Mesenchymal stem cell (in vitro differentiated cells and primary cell): ENCODE measurements at places on chromosomes 2 and 18.

- H3K4me3 ChIP-seq, result no peak overlapping the region
- no peaks in the 10 kb centered on the region for H3K27me3 ChIP-seq
- H3K27ac ChIP-seq, result no peak overlapping the region
- DNase-seq, result no peak
- H3K4me1 ChIP-seq, result no peaks in the 10 kb centered on the region
These were observed 118.4 kb downstream of the ALMS1 start for GRCh38 chr2:73503992-73504570.

GRCh38 chr2:213046431-213046830 is 105.0 kb downstream of the IKZF2 start:
- no peak for DNase-seq
- no peaks in the 10 kb centered on the region for H3K4me1 ChIP-seq
- H3K4me3 ChIP-seq, result no peak overlapping the region
- peaks cover 29% of the 10 kb centered on the region for H3K36me3 ChIP-seq
- no peak overlapping the region for H3K27ac ChIP-seq

- H3K27me3 ChIP-seq, result no peaks in the 10 kb centered on the region
- peaks cover 6% of the 10 kb centered on the region for H3K36me3 ChIP-seq
- no peak overlapping the region for H3K27ac ChIP-seq
- DNase-seq, result no peak
- peaks cover 2% of the 10 kb centered on the region for H3K4me1 ChIP-seq
These were observed 493.7 kb upstream of the TNP1 start for GRCh38 chr2:217353591-217353990.

- no peak overlapping the region for H3K27ac ChIP-seq
- no peaks in the 10 kb centered on the region for H3K4me1 ChIP-seq
- no peaks in the 10 kb centered on the region for H3K36me3 ChIP-seq
- no peaks in the 10 kb centered on the region for H3K27me3 ChIP-seq
These were observed 1739.1 kb upstream of the PIK3C3 start for GRCh38 chr18:40215979-40216378.

DNA sequence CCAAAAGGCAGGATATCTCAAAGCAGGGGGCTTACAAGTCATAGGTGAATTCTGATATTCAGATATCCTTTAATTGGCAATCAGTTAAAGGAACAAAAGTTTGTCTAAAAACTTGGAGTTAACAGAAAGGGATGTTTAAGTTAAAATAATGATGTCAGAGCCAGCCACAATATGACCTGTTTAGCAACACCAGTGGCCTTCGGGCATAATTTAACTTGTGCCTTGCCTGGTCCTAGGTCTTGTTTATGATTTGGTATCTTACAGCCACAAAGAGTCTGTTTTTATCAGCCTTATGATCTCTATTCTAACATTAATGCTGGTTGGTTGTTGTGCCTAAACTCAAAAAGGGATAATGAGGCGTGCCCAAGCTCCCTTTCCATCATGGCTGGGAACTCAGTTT is 252.9 kb downstream of the RNF152 start:
- H3K4me1 ChIP-seq, result peaks cover 1% of the 10 kb centered on the region
- no peaks in the 10 kb centered on the region for H3K36me3 ChIP-seq
- H3K27me3 ChIP-seq, result no peaks in the 10 kb centered on the region
- H3K27ac ChIP-seq, result no peak overlapping the region

GRCh38 chr2:13666582-13667414 is 950.1 kb downstream of the TRIB2 start:
- DNase-seq, result no peak
- H3K27ac ChIP-seq, result no peak overlapping the region
- no peak overlapping the region for H3K4me3 ChIP-seq
- H3K4me1 ChIP-seq, result no peaks in the 10 kb centered on the region

GRCh38 chr2:65800998-65801397 is 368.6 kb upstream of the SPRED2 start:
- peak; percentile 36 for DNase-seq
- H3K4me1 ChIP-seq, result no peaks in the 10 kb centered on the region
- H3K27me3 ChIP-seq, result no peaks in the 10 kb centered on the region
- H3K36me3 ChIP-seq, result no peaks in the 10 kb centered on the region

- DNase-seq, result no peak
- no peaks in the 10 kb centered on the region for H3K4me1 ChIP-seq
- H3K27ac ChIP-seq, result no peak overlapping the region
- peaks cover 48% of the 10 kb centered on the region for H3K36me3 ChIP-seq
These were observed 170.2 kb downstream of the ATAD2B start for GRCh38 chr2:23756593-23757292.

GRCh38 chr2:111221701-111222100 is 101.0 kb downstream of the BCL2L11 start:
- H3K4me3 ChIP-seq, result no peak overlapping the region
- peaks cover 10% of the 10 kb centered on the region for H3K36me3 ChIP-seq
- no peak for DNase-seq
- H3K4me1 ChIP-seq, result peaks cover 12% of the 10 kb centered on the region
